NCI-H2081 treated with DMSO at 0.1 percent for 48 hours (cell line): ENCODE measurements at places on chromosomes 3 and 15.

GRCh38 chr15:68770216-68770615, 50.5 kb downstream of the ANP32A start:
- DNase-seq, result no peak

DNA sequence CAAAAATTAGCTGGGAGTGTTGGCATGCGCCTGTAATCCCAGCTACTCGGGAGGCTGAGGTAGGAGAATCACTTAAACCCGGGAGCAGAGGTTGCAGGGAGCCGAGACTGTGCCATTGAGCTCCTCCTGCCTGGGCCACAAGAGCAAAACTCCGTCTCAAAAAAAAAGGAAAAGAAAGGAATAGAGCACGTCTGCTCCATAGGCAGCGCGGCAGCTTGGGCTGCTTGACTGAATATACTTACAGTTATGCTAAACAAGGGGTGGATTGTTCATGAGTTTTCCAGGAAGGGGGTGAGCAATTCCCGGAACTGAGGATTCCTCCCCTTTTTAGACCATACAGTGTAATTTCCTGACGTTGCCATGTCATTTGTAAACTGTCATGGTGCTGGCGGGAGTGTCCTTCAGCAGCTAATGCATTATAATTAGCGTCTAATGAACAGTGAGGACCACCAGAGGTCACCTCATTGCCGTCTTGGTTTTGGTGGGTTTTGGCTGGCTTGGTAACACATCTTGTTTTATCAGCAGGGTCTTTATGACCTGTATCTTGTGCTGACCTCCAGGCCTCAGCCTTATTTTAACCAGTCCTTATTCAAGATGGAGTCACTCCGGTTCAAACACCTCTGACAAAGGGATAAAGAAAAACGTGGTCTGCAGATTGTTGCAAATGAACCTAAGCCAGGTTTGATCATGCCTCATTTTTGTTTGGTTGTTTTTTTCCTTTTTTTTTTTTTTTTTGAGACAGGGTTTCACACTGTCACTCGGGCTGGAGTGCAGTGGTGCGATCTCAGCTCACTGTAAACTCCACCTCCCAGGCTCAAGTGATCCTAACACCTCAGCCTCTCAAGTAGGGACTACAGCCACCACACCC, 24.9 kb upstream of the SENP5 start:
- no peak for DNase-seq

DNA sequence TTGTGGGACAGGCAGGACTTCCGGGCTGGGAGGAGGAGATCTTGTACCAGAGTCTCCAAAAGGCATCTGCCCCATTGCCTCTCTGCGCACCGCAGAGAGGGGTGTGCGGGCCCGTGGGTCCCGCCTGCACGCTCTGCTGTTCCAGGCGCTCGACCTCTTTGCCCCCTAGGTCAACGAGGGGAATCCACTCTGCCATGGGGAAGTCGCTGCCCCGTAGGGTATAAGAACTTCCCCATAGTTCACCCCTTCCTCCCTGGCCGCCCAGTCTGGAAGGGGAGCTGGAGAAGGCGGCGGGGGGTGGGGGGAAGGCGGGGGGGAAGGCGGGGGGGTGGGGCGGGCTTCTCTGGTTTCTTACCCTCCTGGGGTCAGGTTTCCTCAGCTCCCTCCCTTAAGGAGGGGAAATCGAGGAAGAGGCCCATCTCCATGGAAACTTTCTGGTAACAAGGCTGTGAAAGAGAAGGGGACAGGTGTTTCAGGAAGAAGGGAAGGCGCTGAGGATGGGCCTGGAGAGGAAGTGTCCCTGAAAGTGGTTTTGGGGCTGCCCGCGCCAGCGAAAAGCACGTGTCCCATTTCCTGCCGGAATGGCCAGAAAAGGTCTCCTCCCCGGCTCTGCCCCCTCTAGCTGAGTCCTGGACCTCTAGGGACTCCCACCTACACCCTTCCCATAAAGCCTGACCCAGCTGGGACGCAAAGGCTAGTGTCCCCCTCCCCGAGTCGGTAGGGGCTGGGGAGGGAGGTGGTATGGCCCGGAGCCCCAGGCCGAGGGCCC, 27.5 kb downstream of the NR1I2 start:
- DNase-seq, result no peak

DNA sequence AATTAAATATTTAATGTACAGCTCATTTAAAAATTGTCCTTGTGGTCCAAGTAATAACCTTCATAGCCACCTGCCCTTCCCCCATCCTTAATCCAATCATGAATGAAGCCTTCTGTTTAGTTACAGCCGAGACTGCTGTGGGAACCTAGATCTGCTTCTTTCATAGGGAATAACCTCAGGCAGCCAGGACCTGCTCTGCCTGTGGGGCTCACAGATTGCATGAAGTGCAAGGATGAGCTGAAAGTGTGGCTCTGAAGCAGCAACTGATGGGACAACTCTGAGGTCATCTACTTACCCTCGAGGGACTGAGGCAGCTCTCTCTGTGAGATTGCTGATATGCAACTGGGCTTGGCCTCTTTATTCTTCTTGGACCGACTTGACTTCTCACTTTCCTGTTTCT, 169.8 kb downstream of the POTEB3 start:
- no peak for DNase-seq

GRCh38 chr3:112365636-112366035, 32.7 kb downstream of the CD200 start:
- DNase-seq, result no peak

- no peak for DNase-seq
Measured at GRCh38 chr3:187230011-187230410, 32.7 kb downstream of the RTP1 start.

GRCh38 chr3:36579746-36580145, 184.6 kb downstream of the DCLK3 start:
- DNase-seq, result no peak

DNA sequence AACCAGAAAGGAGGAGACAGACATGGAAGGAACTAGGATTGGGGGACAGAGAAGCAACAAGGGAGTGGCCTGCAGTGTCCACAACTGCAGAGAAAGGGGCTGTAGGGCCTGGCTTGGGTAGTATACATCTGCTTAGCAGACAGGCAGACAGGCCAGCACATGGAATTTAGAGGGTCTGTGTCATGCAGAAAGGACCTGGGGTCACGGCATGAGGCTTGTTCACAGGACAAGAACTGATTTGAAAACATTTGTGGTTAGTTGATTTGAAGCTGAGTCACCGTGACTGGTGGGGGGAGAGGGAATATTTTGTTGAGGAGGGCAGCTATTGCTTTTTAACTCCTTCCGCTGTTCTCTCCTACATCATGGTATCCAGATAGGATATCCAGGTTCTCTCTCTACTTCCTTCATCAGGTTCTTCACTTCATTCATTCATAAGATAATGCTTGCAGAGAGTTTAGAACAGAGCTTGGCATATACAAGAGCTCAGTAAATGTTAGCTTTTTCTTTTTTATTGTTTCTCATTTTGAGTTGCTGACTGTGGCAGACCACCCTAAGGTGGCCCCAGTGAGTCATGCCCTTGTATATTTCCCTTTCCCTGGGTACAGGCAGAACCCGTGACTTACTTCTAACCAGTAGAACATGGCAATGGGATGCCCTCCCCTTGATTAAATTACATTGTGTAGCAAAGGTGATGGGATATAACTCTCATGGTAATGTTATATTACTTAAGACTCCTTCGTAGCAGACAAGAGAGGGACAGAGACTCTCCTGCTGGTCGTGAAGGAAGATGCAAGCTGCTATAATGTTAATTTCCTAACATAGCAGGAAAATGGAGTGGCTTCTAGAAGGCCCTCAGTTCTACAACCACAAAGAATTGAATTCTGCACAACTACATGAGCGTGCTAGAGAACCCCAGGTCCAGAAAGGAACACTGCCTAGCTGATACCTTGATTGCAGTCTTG, 95.0 kb upstream of the NMNAT3 start:
- no peak for DNase-seq
